ENCODE measurements at places on chromosomes 16 and 17.

GRCh38 chr16:4675864-4676786, 17.2 kb upstream of the NUDT16L1 start:
- DNase-seq = no peak

DNA sequence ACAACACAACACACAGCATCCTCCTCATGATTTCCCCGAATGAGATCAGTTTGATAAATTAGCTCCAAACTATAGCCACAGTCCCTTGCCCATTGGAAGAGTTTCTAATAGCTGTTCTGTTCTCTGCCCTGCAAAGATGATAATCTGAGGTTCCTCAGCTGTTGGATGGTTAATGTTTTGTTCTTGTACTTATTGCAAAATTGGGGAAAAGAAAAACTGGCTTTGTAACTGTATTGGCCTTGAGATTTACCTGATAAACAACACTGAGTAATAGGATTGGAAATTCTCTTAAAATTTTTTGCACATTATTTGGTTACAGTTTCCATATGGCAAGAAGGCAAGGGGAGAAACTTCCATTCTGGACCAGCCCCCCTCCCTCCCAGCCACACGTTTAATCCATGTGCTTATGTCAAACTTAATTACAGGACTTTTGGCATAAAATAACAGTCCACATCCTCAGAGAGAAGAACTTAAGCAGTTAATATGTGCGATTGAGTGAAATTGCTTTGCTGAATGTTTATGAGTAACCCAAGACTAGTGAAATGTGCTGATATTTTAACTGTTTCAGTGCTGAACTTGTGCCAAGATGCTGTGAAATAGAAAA, 119.1 kb upstream of the ZFHX3 start:
- DNase-seq = no peak

- no peak for DNase-seq
These were observed 49.2 kb upstream of the EMP2 start for GRCh38 chr16:10629592-10629963.

DNA sequence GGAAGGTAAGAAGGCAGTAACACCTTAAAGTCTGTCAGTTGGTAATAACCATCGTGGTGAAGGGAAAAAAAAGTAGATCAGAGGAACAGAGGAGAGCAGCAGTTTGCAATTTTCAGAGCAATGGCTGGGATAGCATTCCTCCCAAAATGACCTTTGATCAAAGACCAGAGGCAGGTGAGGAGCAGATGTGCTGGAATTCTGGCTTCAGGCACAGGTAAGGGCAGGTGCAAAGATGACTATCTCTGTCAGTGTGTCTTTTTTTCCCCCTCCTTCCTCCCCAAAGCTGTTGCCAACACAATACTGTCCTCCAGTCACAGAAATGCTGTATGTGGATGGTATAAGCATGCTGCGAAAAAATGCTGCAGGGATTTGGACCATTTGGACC, 166.7 kb downstream of the XYLT1 start:
- no peak for DNase-seq

DNA sequence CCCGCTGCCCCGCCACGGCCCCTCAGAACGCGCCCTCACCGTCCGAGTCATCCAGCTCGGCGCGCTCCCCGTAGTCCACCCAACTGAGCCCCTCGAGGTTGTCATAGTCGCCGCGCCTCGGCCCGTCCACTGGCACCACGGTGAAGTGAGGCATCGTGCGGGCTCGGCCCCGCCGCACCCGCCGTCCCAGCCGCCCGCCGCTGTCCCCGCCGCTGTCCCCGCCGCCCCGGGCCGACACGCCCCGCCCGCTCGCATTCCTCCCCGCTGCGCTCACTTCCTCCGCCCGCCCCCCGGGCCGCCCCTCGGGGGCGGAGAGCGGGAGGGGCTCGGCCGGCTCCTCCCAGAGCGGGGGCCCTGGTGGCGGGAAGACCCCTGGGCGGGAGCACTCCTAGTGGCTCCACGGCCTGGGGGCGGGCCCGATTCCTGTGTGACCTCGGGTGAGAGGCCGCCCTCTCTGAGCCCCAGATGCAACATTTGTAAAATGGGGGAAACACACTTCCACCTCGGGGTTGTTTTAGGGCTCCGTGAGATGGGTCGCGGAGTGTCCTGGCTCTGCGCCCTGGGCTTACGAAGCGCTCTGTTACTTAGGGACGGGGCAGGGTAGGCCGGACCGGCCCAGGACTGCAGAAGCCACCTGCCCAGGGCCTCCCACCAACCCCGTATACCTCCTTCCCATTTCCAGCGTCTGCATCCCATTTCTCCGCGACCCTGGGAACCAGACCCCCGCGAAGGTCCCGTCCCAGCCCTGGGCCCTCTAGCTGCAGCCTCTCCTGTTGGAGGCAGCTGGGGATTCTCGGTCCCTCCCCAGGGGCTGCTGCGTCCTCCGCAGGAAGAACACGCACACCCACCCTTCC, at the start of gene SLC12A4:
Gene SLC12A4, minus strand, starts transcription at position 238 of the 854 bp plus-strand sequence. Its CDS starts 84 bp downstream, at position 154.
- peak; percentile 80 for DNase-seq

DNA sequence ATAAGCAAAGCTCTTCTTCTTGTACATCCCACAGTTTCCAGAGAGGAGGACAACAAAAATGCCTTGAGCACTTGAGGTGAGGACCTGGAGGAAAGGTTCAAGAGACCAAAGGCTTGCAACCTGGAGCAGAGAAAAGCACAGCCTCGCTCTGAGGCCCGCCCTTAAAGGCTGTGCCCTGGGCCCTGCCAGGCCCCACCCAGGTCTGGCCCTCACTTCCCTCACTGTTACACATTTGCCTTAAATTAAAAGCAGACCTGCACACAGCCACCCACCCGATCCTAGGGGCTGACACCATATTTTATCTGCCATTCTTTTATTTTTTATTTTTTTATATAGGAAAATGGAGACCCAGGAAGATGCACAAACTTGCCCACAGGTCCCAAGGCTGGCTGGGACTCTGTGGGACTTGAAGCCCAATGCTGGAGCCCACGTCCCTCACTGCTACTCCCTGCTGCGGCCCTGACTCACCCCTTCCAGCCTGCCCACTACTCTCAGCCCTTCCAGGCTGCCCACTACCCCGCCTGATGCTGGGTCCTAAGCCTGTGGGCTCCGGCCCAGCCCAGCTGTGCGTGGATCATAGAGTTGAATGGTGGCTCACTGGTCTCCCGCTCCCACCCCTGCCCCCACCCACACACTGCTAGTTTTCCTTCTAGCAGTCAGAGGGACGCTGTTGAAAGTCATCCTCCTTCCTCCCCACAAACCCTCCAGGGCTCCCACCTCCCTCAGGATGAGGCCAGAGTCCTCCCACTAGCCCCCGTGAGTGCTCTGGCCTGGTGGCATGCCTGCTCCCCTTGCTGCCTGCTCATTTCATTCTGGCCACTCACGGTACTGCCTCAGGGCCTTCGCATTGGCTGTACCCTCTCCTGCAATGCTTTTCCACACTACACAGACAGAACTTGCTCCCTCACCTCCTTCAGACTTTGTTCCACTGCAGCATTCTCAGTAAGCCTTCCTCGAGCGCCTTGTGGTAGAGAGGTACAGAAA, 77.6 kb upstream of the MED9 start:
- DNase-seq = no peak

DNA sequence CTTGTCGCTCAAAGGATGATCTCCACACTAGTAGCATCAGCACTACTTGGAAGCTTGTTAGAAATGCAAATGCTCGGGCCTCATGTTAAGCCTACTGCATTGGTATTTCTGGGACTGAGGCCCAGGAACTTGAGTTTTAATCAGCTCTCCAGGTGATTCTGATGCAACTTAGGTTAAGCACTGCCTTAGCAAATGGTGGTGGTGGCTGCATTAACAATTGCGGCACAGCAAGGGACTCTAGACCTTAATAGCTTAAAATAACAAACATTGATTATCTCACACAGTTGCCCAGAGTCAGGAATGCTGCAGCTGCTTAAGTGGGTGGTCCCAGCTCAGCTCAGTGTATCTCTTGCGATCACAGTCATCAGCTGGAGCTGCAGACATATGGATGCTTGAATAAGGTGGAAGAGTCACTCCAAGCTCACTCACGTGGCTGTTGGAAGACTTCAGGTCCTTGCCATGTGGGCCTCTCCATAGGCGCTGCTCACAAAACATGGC, 25.8 kb downstream of the HS3ST3A1 start:
- peak; percentile 43 for DNase-seq

- DNase-seq = no peak
These were observed 426.6 kb downstream of the PMP22 start for GRCh38 chr17:14838567-14838966.

GRCh38 chr16:5870886-5871691, 773.5 kb upstream of the EEF2KMT start:
- DNase-seq = no peak

GRCh38 chr16:4021916-4022315, 94.3 kb downstream of the ADCY9 start:
- DNase-seq = no peak

- DNase-seq = no peak
These were observed 17.7 kb downstream of the DDX19A start for GRCh38 chr16:70364399-70364798.

DNA sequence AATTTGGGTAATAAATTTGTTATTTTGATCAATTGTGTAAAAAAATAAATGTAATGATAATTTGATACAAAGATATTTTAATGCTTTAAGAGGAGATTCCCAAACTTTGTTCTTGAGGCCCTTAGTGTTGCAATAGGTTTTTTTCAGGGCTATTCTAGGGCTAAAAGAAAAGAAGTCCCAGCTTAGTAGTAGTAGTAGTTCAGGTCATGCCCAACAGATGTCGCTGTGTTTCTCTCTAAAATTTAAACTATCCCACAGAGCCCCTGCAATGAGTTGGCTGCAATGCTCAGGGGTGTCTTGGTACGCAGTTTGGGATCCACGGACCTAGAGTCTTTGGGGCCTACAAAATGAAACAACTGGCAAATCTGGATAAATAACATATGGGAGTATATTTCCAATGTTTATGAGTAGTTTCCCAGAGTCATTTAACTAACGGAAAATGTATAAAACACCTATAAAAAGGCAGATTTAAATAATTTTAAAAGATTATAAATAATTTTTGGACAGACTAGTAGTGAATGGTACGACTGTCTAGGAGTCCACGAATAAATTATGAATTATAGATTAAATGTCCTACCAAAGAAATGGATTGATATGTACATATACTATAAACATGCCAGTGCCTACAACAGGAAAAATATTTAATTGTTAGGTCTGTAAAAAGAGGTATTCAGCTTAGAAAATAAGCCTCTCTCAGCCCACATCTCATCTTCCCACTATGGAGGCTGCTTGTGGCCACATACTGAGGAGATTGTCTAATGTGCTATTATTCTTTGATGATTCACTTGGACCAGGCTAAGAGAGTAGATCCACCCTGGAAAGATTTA, 228.5 kb upstream of the PMFBP1 start:
- peak; percentile 77 for DNase-seq

GRCh38 chr17:7042501-7043181, 1.3 kb downstream of the SLC16A11 start:
- peak; percentile 41 for DNase-seq

- DNase-seq = no peak
These were observed 832 bp upstream of the SRRM2 start for GRCh38 chr16:2751577-2752034.

Measured in neural progenitor cell (in vitro differentiated cells).